Astrocyte (in vitro differentiated cells and primary cell): ENCODE measurements at places on chromosomes 7 and 10. TPM values are rescaled to one million over a fixed set of nuclear protein-coding genes. Genes with fewer than 3 reads are reported as not detected.

The CARD11 gene
- total RNA-seq = 6.6 and 9.5 TPM in 2 replicates

The SDK1 gene
- total RNA-seq = 1.6 and 4.2 TPM in 2 replicates

The CRTAC1 gene
- total RNA-seq = 0.66 and 2.6 TPM in 2 replicates

DNA sequence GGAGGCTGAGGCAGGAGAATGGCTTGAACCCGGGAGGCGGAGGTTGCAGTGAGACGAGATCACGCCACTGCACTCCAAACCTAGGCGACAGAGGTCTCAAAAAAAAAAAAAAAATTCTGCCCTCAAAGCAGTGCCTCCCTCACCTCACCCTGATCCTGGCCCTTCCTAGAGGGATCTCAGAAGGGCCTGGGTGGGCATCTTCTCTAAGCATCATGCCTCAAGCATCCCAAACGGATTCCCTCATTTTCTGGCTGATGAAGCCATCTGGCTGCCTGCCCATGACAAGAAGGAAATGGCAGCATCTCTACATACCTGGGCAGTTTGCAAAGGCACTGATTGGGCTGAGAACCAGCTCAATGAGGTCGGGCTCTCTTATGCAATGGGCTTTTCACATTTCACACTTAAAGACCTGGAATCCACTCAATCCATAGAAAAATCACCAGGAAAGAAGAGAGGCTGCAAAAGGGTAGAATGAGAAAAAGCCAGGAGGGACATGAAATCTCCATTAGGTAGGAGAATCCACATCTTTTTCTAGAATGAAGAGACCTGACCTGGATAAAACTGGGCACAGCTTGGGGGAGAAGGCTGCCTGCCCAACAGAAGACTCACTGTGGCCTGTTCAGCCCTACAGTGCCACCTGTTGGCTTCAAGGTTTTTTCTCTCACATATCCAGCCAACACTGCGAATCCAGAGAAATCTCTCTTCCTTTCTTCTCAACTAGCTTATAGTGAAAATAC, 48.1 kb downstream of the PDLIM1 start:
- DNase-seq = no peak

GRCh38 chr7:39621261-39621660, 2.1 kb upstream of the RALA start:
- peak; percentile 97 for DNase-seq
